ENCODE measurements at places on chromosomes 2 and 18.

GRCh38 chr2:173282795-173283545 lies 71.7 kb upstream of the CDCA7 start:
- no peak for DNase-seq

DNA sequence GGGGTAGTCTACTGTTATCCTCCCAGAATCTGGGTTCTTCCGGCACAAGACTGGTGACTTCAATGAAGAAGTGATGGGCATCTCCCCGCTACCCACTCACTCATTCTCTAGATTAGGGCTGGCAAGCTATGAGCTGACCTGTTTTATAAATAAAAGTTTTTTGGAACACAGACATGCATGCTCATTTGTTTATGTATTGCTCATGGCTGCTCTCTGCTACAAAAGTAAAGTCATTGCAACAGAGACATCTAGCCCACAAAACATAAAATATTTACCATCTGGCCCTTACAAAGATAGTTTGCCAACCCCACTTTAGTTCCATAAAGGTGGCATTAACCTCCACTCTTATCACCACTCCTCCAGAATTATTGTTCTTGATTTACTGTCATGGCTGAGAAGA lies 39.1 kb upstream of the SPATS2L start:
- no peak for DNase-seq

GRCh38 chr2:199468561-199469513 lies 11.1 kb upstream of the SATB2 start:
- DNase-seq: no peak

- DNase-seq: peak; percentile 54
These were observed 6.2 kb downstream of the MRPS5 start for GRCh38 chr2:95115418-95115817.

- DNase-seq: peak; percentile 7
These were observed 68.9 kb downstream of the PRPF40A start for GRCh38 chr2:152648336-152648735.

DNA sequence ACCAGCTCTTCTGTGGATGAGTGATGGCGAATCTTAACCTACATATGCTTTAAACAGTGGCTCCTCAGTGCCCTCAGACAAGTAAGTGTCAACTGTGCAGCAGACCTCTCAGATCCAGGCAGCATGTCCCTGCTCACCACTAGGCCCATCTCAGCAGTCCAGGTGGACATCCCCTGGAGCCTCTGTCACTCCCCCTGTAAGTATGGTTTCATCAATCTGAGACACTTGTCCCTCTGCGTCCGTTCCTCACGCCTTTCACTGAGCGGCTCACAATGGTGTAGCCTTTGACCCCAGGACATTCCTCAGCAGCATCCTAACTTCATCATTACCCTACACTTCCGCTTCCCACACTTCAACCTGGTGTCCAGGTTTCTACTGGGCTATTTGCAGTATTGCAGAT lies 69.3 kb upstream of the RALBP1 start:
- no peak for DNase-seq

DNA sequence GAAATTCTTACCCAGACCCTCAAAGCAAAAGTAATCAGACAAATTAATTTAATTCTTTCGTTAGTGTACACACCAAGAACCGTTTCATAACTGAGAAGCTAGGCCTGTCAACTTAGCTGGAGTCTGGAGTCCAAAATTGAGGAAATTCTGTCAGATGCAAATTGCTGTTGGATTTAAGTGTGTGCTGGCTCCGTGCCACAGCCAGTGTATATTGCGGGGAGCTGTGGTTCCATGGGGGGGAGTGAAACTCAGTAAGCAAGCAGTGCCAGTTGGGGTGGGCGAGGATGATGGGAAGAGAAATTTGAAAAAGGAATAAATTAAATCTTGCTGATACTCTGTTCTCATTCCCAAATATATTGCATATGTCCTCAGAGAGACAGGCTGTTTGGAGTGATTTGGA lies 4.0 kb downstream of the ARPC2 start:
- DNase-seq: no peak

DNA sequence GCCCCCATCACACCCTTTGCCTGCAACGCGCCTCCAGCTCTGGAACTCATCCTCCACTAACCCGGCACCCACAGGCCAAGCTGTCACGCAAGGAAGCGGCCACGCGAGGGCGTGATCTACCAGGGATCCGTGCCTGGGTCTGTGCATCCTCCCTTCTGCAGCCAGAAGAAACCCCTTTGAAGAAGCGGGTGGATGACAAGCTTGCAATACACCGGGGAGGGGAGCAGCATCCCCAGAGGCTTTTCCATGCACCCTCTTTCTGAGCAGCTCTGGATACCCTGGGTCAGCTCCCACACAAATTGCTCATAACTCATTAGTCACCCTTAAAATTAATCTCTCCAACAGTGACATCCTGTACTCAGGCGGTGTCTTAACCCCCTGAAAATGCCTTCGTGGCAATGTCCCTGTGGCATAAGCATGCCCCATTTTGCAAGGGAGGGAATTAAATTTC lies 47.6 kb downstream of the PDCL3 start:
- peak; percentile 47 for DNase-seq

- DNase-seq: peak; percentile 4
These were observed 184.7 kb upstream of the LINC00305 start for GRCh38 chr18:64333584-64333983.

DNA sequence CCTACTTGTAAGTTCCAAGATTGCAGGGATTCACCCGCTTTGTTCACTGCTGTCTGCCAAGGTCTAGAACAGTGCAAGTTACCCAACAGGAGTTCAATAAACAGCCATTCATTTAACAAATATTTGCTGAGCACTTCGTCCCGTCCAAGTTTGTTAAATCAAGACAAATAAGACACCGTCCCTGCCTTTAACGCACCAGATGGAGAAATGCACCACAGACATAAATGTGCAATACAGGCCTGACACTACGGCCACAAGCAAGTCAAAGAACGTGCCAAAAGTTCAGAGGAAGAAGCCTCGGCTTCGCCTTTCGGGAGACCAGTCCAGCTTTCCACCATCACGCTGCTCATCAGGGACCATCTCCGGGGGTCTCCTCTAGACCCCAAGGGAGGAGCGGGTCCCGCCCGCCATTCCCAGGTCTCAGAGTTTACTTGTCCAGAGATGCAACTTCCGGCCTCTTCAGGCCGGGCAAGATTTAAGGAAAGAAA lies 429 bp downstream of the C2orf76 start:
- DNase-seq: no peak

DNA sequence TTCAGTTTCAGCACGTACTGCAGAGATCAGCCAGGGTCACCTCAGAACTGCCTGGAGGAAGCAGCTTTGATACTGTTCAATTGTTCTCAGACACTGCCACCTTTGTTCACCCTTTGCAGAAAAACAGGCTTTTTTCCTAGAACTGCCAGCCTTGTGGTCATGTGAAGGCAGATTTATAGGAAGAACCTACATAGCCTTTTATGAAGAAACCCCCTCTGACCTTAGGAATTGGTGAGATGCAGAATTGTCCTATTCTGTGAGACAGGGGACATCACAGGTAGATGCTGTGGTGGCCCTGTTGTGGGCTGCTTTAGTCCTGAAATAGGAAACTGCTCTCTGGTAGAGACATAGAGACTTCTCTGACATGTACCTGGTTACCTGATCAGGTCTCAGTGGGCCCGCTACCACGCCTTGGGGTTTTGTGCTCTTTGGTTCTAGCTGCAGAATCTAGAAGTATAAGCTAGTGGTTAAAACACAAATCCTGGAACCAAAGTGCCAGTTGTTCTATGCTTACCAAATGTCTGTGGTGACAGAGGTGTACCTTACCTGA lies 206.6 kb downstream of the AGPS start:
- no peak for DNase-seq

DNA sequence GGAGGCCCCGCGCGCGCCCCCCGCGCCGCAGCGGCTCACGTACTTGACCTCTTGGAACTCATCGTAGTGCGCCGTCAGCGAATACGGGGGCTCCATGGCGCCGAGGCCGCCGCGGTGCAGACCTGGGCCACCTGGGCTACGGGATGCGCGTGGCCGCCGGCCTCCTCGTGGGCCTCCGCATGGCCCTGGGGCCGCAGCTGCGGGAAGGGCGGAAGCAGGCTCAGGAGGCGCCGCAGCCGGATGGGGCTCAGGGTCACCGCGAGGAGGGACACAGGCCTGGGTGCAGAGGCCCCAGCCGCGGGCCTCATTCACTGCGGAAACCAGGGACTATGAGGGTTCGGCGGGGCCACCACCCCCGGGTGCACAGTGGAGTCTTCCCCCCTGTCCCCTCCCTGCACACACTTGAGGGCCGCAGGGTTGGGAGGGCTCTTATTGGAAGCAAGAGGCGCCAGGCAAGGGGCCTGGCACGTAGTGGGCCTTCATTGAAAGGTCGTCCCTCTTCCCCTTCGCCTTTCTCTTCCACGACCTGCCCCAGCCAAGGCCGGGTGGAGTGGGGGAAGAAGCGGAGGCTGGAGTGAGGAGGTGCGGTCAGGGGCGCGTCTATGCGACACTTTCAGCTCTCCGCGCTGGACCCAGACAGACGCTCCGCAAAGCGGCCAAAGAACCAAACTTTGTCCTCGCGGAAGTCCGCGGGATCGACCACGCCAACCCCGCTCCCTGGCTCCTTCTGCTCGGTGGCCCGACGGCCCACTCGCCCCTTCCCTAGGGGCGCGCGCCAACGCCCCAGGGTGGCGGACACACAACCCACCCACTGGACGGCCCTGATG lies 863 bp downstream of the ECEL1 start:
- no peak for DNase-seq

- no peak for DNase-seq
These were observed 57.7 kb downstream of the CCDC93 start for GRCh38 chr2:117956036-117956796.

DNA sequence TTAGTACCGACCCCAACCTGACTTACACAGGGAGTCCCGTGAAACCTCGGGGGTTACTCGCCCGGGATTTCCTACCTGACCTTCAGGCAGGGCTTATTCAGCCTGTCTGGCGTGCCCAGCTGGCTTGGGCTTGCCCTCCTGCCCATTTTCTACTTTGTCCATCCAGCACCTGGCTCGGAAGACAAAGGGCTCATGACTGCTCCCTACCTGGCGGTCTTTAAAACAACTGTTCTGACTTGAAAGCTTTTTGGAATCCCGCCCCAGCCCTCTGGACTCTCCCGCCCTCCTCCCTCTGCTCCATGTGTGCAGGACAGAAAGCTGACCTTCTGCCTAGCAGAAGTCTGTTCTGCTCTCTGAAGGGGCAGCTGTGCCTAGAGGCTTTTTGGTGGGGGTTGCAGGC lies 43.1 kb downstream of the ACKR3 start:
- no peak for DNase-seq

DNA sequence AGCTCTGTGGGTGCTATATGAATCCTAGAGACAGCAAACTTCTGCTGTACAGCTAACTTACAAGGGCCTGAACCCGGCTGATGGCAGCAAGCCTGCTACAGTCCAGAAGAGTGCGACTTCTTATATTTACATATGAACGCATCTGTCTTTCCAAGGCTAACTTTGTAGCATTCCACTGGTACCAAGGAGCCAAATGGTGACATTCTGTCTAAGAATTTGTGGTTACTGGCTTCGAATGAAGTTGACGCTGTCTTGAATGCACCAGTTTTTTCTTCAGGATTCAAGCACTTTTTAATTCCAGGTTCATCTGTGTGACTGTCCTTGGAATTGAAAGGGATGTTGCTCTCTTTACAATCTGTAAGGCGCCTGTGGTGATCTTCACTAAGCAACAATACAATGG lies 42.4 kb downstream of the THUMPD2 start:
- peak; percentile 97 for DNase-seq

GRCh38 chr18:78797499-78797898 lies 182.1 kb upstream of the SALL3 start:
- no peak for DNase-seq

- DNase-seq: no peak
These were observed 6.9 kb upstream of the SLC4A3 start for GRCh38 chr2:219620546-219620945.

DNA sequence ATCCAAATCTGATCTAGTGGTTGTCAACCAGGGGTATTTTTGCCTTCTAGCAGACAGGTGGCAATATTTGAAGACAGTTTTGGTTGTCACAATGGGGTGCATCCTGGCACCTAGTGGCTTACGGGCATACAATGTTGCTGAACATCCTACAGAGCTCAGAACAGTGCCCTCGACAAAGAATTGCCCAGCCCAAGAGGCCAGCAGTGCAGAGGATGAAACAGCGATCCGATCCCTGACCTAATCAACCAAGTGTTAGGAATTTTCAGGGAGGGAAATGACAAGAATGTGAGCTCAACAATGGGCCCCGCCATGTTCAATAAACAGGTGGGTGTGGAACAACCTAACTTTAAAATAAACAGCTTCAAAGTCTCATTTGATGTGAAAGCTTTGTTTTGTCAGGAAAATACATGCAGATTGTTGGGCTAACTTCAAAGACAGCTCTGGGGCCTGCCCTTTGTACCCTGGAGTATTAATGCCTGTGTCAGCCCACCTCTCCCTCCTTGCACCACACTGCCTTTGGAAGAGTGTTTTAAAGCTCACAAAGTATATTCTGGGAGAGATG lies 22.5 kb upstream of the SCYGR5 start:
- DNase-seq: no peak

DNA sequence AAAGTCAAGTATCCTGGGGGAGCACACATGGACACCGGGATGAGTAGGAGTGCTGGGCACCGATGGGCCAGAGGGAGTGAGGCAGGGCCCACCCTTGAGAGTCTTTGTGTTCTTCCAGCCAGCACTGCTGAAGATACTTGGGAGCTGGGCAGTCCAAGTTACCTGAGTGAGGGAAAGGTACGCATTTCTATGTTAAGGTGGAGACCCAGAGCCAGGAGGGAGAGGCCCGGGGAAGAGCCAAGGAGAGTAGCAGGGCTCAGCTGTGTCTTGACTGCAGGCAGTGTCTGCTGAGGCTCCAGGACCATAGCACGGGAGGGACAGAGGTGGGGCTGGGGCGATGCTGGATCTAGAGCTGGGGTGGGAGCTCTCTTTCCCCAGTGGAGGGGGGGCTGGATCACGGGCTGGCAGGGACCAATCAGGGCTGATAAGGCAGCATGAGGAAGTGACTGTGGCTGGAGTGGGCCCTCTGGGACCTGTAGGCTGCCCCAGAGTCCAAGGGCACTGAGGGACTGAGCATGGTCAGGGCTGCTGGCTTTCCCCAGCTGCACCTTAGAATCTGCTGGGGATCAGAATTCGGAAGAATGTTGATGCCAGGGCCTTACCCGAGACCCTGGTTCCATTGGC lies 289.2 kb downstream of the PHLPP1 start:
- no peak for DNase-seq

GRCh38 chr2:234355021-234355720 lies 141.7 kb downstream of the ARL4C start:
- no peak for DNase-seq

DNA sequence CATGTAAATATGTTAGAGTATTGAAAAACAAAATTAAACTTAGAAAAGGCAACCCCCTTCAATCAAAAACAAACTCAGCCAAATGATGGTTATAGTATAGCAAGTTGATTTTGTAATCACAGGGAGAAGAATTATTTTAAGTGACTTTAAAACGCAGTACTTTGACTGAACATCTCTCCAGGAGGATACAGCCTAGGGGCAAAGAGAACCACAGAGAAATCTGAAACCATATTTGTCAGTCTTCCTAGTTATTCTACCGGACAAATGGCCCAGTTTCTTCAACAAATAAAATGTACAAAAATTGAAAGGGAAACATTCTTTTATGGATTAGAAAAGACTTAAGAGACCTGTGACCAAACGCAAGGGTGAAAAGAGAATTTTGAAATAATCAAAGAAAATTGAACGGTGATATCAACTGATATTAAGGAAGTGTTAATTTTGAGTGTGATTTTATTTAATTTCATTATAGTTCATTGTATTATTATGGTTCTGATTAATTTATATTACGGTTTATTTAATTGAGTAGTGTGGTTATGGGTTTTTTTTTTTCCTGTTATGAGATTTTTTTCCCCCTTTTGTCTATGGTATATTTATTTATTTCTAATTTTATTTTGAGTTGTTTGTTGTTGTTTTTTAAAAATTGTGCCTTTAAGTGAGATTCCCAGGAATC lies 75.3 kb downstream of the HNRNPLL start:
- DNase-seq: no peak

Measured in fibroblast of skin of back (primary cell).